ENCODE measurements at places on chromosomes 12 and 14.

DNA sequence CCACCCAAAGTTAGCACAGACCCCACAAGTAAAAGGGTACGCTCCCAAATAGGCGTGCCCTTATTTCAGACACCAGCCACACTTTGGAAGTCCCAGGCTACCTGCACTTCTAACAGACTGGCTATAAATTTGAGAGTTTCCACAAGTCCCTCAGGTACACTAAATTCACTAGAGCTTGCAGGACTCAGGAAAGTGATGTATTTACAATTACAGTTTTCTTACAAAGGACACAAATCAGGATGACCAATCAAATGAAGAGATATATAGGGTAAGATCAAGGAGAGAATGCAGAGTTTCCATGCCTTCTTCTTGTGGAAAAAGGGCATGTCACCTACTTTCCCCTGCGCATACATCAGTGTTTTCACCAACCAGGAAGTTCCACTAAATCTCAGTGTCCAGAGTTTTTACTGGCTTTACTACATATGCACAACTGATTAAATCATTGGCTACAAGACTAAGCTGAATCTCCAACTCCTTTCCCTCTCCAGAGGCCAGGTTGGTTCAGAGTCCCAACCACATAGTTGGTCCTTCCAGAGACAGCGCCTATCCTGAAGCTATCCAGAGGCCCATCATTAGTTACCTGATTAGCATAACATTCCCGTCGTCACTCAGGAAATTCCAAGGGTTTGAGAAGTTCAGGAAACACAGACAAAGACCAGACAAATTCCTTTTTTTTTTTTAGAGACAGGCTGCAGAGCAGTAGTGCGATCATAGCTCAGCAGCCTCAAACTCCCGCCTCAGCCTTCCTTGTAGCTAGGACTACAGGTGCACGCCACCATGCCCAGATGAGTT is 84.2 kb downstream of the DENND5B start:
- DNase-seq = no peak

GRCh38 chr12:123928274-123928865 is 44.3 kb downstream of the CCDC92 start:
- DNase-seq = no peak

- DNase-seq = no peak
Measured at GRCh38 chr12:60398547-60398946, 802.7 kb downstream of the SLC16A7 start.

DNA sequence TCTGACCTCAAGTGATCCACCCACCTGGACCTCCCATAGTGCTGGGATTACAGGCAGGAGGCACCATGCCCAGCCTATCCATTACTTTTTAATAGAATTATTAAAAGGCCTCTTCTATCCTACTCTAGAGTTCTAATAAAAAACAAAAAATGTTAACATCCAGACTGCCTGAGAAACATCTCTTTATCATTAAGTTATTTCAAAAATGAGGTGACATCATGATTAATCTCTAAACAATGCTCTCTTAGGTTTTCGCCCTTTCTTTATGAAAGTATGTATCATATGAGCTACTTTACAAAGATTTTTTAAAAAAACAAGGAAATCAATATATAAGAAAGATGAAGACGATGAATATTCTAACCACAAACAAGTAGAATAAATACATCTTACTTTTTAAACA is 52.6 kb downstream of the FGD6 start:
- DNase-seq = no peak

- no peak for DNase-seq
Measured at GRCh38 chr12:67539946-67540345, 108.6 kb upstream of the DYRK2 start.

Measured in activated naive CD4-positive, alpha-beta T cell (primary cell).